ENCODE measurements at places on chromosomes 4 and X.

GRCh38 chr4:26877961-26878360 is 17.3 kb downstream of the STIM2 start:
- DNase-seq, result no peak

GRCh38 chrX:79161655-79162054 is 17.2 kb downstream of the GPR174 start:
- DNase-seq, result no peak

DNA sequence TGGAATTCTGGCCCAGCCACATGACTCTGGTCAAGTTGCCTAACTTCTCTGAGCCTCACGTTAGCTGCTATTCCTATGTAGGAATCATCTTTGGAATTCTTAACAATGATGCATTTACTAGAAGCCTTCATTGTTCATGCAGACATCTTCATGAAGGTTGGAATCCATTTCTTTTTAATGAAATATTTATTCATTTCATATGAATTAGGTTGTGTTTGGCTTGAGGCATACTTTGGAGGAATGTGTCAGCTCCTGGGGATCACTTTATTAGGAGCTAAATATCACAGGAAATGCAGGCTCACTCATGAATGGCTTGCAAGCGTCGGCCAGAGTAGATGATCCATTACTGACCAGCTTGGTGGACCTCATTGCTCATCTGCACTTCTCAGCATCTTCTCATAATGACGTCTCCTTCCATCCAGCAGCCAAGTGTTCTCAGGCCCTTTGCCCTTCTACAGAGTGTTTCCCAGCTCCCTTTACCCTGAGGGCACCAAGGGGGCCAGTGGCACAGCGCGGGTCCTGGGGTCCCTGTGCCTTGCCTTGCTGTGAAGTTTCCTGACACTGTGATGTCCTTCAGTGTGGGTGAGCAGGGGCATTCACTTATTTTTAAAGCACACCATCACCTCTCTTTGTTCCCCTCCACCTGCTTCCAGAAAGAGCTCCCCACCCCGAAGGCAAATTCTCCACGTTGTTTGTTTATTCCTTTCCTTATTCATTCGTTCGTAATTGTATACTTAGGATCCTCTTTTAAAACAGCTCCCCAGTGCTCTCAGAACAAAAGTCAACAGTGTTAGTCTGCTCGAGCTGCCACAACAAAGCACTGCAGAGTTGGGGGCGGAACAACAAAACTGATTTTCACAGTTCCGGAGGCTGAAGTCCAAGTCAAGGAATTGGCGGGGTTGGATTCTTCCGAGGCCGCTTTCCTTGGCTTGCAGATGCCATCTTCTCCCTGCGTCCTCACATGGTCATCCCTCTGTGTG is 106.8 kb downstream of the STK32B start:
- DNase-seq, result no peak

DNA sequence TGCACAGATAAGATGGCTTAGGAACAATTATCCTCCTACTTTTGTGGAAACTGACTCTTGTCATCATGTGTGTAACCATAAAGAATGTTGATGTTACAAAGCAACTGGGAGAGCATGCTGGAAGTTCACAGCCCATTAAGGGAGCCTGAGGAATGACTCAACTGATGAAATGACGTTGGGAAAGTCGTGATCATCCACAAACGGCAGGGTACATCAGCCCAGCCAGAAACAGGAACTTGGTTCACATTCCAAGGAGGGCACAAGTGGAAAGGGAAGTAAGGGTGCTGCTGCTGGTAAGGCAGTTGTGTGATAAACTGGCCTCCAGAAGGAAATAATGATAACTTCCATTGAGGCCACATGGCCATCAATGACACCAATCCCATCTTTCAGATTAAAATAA is 6.7 kb downstream of the TEC start:
- DNase-seq, result no peak

GRCh38 chr4:10565166-10565780 is 108.0 kb upstream of the ZNF518B start:
- no peak for DNase-seq

DNA sequence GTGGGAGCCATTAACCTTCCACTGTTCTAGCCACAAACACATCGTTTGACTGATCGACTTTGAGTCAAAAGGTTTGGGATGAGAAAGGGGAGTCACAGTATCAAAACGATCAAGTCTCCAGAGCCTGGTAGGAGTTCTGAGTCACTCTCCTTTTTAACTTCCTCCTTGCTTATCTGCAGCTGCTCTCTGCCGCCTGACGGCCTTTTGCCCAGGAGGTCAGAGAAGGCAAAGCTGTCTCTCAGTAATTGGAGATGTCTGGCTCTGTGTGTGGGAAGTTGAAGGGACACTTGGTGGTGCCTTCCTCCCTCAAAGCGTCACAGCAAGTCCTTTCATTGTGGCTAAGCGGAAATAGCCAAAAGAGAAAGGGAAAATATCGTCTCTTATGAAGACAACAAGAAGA is 63.1 kb downstream of the ANOS1 start:
- no peak for DNase-seq

DNA sequence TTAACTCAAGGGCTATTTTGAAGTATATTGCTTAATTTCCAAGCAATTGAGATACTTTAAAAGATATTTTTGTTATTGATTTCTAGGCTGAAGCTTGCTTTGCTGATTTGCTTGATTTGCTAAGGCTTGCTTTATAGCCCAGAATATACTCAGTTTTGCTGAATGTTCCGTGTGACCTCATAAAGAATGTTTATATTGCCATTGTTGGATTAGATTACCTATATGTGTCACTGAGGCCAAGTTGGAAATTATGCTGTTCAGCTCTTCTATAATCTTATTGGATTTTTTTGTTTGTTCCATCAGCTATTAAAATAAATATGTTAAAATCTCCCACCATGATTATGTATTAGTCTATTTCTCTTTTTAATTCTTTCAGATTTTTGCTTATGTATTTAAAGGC is 13.0 kb downstream of the TBC1D19 start:
- DNase-seq, result no peak

DNA sequence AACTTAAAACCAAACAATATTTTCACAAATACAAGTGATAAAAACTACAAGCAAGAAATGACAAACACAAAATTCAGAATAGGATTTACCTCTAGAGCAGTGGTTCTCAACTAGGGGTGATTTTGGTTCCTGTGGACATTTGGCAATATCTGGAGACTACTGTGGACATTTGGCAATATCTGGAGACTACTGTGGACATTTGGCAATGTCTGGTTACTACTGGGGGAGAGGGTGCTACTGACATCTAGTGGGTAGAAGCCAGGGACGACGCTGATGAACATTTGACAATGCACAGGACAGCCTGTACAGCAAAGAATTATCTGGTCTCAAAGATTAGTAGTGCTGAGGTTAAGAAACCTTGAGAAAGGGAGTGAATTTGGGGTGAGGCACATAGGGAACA is 169.8 kb downstream of the CLCN4 start:
- DNase-seq, result no peak

- no peak for DNase-seq
Measured at GRCh38 chrX:131068945-131069719, 11.0 kb downstream of the ARHGAP36 start.

GRCh38 chr4:106583567-106583966 is 215.0 kb upstream of the GIMD1 start:
- DNase-seq, result no peak

DNA sequence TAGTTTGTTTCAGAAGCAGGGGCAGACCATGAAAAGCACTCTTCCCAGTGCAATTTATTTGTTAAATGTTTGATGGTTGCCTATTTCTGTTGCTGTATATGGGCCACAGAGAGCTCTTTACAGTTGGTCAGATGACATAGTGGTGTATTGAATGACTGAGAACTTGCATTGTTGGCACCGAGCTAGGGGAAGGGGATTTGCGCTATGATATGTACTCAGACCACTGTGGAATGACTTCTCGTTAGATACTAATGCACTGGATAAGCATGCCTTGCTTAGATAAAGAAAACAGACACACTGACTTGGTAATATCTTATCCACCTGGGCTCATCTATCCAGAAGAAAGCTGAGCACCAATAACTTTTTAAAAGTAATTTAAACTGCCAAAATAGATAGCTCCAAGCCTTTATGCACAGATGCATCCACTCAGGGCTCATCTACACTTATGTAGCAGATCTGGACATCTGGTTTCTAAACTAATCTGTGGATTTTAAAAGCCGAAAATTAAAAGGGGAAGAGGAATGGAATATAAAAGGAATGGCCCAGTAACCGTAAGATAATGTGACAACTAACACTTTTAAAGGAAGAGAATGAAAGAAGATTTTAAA is 132.7 kb downstream of the GATB start:
- no peak for DNase-seq

DNA sequence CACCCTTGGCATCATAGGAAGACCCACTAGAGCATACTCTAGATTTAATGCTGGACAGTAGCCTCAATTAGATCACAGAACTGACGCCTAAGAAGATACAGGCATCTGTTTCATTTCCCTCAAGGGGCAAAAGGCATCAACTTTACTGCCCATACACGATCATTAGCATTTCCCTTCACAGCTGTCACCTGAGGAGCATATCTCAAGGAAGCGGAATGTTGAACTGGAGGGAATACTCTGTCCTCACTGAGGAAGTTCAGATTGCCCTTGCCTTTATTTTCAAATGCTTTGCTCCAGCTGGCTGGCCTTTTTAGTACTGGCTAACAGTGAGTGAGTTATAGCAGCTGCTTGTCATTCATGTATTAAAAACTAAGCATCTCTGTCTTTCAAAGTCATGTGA is 508.4 kb upstream of the GALNT7 start:
- DNase-seq, result no peak

DNA sequence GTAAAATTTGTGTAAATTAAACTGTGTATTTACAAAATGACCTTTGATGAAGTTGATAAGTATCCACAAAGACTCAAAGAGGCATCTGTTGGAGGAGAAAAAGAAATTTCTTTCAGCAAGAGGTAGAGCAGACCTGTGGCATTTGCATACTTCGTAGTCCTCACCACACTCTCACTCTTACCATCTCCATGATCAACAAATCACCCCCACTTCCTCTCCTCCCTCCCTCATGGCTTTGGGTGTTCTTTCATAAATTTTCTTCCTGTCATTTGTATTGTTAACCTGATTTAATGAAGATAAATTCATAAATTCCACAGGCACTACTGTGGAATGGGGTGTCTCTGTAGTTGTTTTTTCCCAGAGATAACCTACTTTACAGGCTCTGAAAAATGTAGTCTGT is 366.5 kb downstream of the ZNF674 start:
- no peak for DNase-seq

- no peak for DNase-seq
Measured at GRCh38 chrX:129653181-129653970, 1.4 kb downstream of the APLN start.

DNA sequence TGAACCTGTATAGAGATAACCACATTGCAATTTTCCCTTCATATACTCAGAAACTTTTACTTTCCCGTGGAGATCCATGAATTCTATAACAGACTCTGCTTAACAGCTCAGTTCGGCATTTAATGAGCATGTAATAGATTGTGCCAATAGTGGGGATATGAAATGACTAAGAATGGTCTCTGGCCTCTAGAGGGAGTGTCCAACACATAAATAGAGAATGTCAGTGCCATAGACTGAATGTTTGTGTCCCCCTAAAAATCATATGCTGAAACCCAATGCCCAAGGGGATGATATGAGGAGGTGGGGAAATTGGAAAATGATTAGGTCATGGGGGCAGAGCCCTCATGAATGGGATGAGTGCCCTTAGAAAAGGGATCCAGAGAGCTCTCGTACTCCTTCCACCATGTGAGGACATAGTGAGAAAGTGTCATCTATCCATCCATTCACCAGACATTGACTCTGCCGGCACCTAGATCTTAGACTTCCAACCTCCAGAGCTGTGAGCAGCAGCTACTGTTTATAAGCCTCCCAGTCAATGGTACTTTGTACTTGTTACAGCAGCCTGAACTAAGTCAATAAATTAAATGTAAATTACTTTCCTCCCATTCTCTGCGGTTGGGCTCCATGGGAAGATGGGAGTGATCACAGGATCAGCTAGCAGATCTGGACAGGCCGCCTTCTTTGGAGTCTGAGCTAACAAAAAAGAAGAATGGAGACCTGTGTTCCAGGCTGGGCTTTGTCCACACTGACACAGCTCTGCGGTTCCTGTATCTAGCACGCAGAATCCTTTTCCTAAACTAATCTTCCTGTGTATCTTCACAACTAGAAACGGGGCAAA is 28.1 kb upstream of the HPSE start:
- no peak for DNase-seq

- DNase-seq, result no peak
Measured at GRCh38 chr4:55723403-55723802, 87.3 kb upstream of the NMU start.

- no peak for DNase-seq
Measured at GRCh38 chr4:15507679-15508078, 38.0 kb downstream of the CC2D2A start.

DNA sequence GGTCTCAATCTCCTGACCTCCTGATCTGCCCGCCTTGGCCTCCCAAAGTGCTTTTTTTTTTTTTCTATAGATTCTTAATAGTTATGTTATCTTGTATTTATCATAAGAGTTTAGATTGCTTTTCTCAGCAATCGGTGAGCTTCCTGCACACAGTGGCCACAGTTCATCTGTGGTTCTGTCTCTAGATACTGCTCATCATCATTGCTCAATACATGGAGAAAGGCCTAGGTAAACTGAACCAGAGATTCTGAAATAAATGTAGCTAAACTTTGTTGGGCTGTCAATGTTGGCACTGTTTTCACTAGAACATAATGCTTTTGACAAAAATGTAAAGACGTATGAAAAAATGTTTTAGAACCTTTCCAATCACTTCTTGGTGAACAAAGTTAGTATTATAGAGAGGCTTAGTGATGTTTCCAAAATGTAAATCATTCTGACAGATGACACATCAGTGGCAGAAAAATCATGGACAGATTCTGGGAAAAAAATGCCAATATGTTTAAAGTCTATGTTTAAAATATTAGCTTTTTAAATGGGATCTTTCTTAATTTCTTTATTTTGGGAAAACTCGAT is 50.0 kb upstream of the LIMCH1 start:
- DNase-seq, result no peak

DNA sequence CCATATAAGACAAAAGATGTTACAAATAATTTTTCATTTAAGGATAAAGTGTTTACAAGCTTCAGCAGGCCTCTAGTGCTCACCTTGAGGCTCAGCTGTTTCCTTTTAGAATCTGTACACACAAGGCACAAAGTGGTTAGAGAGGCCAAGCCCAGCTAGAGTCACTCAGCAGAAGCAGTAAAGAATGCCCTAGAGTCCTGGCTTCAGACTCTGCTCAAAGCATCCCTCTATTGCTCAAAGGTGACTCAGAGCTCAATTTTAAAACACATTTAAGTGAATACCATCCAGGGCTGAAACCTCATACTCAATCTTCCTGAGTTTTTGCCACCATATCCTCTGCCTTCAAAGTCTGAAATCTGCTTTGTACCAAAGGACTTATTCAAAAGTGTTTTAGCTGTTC is 22.6 kb upstream of the PHF8 start:
- no peak for DNase-seq

DNA sequence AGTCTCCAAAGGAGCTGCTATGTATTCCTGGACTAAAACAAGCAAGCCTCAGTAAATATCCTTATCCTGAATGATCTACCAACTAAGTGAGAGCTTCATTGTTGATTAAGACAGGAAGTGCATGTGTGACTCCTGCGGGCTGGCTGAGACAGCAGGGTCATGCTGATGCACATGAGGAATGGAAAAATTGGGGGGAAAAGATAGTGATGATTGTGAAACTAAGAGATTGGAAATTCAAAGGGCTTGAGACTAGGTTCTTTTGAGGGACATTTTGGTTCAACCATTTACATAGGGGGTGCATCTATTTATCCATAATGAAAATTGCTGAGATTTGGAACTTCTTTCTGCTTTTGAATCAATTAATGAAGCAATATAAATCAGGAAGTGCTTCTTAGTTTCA is 61.1 kb upstream of the C1QTNF7 start:
- no peak for DNase-seq
